AG08395 (cell line): ENCODE measurements at places on chromosomes 11 and 22.

DNA sequence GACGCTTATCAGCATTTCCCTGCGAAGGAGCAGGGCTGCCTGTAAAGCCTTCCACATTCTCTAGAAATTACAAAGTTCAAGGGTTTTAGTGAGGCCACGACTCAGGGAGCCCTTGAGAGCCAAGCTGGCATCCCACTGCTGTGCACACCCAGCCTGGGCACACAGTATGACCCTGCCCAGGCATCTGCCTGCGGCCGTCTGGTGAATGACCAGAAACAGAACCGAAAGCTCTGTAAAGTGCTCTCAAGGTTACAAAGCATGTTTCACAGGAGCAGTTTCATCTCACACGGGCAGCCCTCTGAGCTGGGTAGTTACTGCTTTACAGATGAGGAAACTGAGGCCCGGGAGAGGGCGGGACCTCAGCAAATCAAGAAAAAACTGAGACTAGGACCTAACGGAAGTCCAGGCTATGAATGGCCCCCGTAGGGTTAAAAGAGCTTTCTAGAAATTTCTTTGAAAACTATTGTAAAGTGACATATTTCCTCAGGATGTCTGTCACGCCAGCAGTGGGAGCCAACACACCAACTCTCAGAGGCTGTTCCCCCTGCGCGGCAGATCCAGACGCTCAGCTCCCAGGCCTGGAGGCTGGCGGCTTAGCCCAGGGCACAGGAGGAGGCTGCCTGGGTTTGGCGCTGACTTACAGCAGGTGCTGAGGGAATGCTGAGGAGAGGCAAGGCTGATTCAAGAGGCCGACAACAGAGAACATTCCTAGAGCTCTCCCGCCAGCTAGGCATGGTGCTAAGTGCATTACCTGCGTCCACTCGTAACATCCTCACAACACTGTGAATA, 7.7 kb upstream of the TCF20 start:
- DNase-seq: peak; percentile 37

DNA sequence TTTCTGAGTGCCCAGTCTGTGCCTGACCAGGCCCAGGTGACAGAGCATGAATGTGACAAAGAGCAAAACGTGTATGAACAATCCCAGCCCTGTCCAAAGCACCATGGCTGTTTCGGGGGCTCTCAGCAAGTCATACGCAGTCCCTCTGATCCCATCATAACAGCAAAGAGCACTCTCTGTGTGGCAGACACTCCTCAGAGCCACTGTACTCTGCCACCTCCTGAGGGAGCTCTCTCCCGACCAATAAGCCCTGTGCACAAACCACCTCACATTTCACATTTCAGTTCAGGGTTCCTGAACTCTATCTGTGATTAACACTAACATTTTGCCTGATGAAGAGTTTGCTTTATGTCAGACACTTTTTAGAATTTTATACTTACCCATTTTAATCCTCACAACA, 6.6 kb downstream of the DGCR2 start:
- DNase-seq: no peak

DNA sequence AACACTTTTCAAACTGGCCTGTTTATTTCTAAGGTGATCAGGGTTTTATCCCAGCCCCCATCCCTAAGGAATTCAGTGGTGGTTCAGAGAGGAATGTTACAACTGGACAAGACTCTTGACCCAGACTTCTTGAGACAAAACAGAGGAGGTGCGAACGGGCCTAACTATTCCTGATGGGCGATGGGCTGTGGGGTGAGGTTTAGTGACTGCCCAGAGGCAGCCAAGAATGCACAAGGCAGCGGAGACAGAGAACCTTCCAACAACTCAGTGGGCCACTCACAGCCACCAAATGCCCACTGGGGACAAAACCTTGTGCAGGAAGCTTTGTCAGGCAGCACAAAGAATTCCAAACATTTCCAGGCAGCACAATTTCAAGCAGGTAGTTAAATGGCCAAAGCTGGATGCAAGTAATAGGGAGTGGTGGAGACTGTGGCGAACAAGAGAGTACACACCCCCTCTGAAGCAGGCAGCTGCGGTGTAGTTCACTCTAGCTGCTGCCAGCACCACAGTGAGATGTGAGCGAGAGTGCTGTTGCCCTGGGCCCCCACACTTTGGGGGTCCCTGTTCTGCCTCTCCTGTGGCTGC, 29.2 kb downstream of the SCUBE1 start:
- no peak for DNase-seq

DNA sequence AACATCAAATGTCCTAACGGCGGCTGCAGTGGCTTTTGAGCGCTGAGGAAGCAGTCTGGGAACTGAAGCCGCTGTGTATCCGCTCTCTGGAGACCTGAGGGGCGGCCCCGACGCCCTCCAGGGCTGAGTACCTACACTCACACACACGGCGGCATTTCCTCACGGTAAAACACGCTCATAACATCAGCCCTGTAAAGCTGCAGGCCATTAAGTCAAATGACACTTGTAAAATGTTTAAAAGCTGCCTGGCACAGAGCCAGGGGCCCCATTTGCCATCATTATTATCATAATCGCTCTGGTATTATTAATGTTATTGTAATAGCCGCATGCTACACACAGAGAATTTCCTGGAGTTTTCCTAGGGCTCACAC, 5.1 kb downstream of the CARS1 start:
- DNase-seq: no peak

- DNase-seq: no peak
These were observed 508 bp upstream of the FLI1 start for GRCh38 chr11:128693416-128693712.

DNA sequence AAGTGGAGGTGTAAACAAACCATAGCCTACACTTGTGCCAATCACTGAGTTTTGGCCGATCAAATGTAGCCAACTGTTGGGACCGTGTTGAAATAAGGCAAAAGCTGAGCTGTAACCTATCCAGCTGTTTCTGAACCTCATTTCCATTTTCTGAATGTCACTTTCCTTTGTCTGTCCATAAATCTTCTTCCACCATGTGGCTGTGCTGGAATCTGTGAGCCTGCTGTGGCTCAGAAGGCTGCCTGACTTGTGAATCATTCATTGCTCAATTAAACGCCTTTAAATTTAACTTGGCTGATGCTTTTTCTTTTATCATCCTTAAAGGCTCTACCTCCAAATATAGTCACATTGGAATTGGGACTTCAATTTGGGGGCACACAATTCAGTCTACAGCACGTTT, 203.1 kb upstream of the MPPED2 start:
- peak; percentile 69 for DNase-seq

- no peak for DNase-seq
These were observed 724.3 kb downstream of the TBC1D22A start for GRCh38 chr22:47486569-47487312.

DNA sequence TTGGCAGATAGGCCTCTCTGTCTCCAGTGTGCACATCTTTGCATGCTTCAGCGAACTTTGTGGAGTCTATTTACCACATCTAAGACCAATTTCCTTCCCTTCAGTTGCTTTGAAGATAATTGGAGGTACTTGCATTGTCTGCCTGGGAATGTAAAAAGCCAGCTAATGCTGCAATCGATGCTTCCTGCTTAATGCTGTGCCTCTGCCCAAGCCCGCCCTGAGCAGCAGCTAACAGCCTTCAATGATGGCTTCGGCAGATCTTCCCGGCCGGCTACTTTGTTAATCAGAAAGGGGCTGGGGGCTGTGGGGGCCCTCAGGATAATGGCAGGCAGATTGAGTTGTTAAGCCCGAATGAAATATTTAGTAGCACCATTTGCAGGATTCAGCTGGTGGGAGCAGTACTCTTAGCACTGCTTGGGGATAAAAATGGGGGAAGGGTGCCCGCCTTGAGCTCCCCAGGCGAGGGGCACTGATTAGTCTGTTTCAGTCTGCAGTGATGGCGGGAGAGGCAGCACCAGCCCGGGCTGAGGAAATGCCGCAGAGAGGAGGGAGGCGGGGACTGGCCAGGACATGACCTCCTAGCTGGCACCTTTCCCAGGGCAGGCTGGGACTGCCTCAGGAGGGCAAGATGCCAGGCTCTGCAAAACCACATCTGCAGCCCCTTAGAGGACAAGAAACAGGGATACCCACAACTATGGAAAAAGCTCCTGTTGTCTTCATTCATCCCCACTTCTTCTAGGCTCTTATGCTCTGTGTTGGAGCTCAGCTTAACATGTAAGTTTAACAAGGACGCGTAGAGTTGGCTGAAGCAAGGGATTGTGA, 460.0 kb downstream of the BUD13 start:
- DNase-seq: no peak

DNA sequence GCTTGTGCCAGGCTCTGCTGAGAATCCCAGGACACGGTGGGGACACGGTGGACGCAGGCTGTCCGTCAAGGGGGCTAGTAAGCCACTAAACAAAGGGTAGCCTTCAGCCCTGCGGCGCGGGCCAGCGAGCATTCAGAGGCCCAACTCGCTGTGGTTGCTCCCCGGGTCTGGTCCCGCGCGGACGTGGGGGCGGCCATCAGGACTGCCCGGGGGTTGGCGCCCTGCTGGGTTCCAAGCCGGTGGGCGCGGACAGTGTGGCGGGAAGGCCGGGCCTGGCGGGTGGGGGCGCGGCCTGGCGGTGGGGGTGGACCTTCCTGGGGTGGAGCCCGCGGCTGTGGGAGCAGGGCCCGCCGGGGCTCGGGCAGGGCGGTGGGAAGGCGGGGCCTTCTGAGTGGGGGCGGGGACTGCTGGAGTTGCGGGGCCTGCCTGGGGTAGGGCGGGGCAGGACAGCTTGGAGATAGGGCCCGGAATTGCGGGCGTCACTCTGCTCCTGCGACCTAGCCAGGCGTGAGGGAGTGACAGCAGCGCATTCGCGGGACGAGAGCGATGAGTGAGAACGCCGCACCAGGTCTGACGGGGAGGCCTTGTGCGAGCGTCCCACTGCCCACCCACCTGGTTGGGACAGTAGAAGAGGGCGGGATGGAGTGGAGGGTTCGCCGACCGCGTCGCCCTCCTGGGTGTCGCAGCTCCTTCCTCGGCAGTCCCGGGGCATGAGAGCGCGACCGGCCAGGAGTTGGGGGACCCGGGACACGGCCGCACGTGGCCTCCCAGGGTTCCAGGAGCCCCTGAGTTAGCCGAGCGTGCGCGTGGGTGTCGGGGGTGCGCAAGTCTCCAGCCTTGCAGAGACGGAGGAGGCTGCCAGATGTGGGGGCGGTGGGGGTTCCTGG, at the start of gene SERHL2:
TSS of gene SERHL2 (plus strand) at position 482 of the 887 bp plus-strand sequence. CDS start at position 547, 65 bp downstream.
- peak; percentile 94 for DNase-seq

DNA sequence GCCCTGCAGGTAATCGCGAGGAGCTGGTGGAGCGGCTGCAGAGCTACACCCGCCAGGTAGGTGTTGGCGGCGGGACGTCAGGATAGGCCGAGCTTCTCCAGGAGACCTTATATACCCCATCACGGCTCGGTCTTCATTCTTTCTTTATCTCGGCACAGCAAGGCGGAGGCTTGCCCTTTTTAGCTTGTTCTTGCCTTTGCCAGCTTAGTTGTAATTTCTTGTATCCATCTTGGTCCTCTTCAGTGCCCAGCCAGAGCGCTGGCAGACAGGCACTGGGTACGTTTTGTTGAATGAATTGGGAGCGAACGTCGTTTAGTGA, 459 bp downstream of the SF3B2 start:
- DNase-seq: no peak

- DNase-seq: no peak
These were observed 416.5 kb downstream of the TMEM135 start for GRCh38 chr11:87454241-87454640.

DNA sequence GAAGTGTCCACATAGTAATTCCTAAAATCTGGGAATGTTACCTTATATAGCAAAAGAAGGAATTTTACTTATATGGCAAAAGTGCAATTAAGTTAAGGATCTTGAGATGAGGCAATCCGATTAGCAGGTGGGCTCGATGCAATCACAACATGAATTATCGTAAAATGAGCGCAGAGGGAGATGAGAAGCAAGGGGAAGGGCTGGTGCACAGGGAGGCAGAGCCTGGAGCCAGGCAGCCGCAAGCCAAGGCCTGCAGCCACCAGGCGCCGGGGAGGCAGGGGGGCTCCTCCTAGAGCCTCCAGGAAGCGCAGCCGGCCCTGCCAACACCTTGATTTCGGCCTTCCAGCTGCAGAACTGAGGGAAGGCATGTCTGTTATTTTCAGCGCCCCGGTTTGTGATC, 85.7 kb downstream of the CELSR1 start:
- no peak for DNase-seq

GRCh38 chr11:114201219-114201618, 95.0 kb upstream of the NNMT start:
- DNase-seq: no peak

DNA sequence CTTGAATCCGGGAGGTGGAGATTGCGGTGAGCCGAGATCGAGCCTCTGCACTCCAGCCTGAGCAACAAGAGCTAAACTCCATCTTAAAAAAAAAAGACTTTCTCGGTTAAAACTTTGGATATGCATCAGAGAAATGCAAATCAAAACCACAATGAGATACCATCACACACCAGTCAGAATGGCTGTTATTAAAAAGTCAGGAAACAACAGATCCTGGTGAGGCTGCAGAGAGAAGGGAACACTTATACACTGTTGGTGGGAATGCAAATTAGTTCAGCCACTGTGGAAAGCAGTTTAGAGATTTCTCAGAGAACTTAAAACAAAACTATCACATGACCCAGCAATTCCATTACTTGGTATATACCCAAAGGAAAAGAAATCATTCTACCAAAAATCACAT, 619.4 kb upstream of the KIRREL3 start:
- no peak for DNase-seq

DNA sequence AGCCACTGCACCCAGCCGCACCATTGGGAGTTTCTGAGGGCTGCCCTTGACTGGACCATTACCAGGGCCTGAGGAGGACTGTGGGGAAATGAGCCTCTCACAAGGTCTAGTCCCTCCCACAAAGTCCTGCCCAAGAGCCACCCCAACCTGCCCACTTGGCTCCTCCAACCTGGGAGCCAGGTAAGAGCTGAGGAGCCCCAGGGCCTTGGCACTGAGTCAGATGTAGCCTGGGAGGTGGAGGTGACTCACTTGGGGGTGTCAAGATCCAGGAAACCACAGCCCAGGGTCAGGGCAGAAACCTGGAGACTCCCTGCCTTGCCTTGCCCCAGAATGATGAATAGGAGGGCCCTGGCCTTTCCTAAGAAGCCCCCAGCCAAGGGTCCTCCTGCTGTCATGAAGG, 25.8 kb upstream of the P2RY2 start:
- no peak for DNase-seq

DNA sequence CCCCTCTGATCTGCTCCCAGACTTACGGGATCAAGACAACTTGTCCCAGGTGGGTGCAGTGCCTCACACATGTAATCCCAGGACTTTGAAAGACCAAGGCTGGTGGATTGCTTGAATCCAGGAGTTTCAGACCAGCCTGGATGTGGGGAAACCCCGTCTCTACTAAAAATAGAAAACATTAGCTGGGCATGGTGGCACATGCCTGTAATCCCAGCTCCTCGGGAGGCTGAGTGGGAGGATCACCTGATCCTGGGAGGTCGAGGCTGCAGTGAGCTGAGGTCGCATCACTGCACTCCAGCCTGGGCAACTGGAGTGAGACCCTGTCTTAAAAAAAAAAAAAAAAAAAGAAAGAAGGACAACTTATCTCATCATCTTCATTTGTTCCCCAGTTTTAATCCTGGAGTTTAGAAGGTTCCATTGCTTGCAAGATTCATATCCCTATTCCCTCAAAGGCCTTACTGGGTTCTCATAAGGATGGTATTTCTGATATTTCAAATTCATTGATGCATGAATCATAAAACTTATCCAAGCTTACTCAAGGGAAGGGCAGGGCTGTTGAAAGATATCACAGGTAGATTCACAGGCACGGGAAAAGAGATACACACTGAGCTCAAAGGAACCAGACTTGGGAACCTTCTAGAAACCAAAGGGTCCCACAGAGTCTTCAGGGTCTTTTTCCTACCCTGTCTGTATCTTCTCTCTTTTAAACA, 14.6 kb downstream of the ENDOD1 start:
- DNase-seq: no peak
